ENCODE measurements at places on chromosomes 12 and 14. TPM values are rescaled to one million over a fixed set of nuclear protein-coding genes. Genes with fewer than 3 reads are reported as not detected.

Gene SERPINA5
- 2.3 TPM for polyA plus RNA-seq

Gene DPPA3
- not detected for polyA plus RNA-seq

Gene NKX2-1
- 90.6 TPM for polyA plus RNA-seq

Gene PROX2
- polyA plus RNA-seq, result not detected

Gene PTPN21
- polyA plus RNA-seq, result 2.6 TPM

Gene TMCC3
- polyA plus RNA-seq, result 8.4 TPM

Gene KCNK13
- polyA plus RNA-seq, result 0.85 TPM

Gene KLRF1
- polyA plus RNA-seq, result not detected

Gene SRRM4
- polyA plus RNA-seq, result 10.0 TPM

Gene CCDC38
- polyA plus RNA-seq, result not detected

Gene NRXN3
- 8.8 TPM for polyA plus RNA-seq

Gene PIWIL1
- not detected for polyA plus RNA-seq

Gene AHNAK2
- 6.6 TPM for polyA plus RNA-seq

Gene SYCP3
- not detected for polyA plus RNA-seq

Gene SPX
- 5.8 TPM for polyA plus RNA-seq
